ENCODE measurements at places on chromosomes 3 and 15.
A peak's percentile ranks its signal among the peaks of the same experiment; 100 is the strongest.

- no peak for DNase-seq
These were observed 21.3 kb downstream of the VGLL3 start for GRCh38 chr3:86969500-86970189.

DNA sequence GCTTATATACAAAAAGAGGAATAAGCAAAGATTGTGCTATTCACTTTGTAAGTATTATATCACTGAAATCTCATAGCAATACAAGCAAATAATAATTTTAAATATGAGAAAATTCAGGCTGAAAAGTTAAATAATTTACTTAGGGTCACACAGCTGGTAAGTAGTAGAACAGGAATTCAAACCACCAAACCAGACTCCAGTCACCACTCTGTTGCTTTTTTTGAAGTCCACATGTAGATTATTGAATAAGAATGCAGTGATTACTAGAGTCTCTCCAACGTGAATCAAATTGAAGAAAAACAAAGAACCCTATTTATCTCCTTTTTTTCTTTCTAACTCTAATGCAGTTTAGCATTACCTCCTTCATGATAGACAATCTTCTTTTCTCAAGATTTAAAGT, 15.9 kb downstream of the SPICE1 start:
- no peak for DNase-seq

DNA sequence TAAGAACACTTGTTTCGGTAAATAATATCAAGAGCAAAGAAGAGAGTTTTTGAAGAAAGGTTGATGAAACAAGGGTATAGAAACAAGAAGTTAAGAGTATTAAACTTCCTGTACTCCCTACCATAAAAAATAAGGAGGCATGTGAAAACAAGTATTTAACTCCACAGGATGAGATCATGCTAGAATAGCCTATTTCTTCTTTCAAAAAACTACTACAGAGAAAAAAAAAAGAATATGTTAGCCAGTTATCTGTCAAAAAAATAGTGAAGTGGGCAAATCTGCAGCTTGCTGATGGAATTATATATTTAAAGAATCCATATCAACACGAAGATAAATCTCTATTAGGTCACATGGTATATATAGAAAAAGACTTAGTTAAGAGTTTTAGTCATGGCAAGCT, 33.4 kb downstream of the SETD2 start:
- DNase-seq: no peak

DNA sequence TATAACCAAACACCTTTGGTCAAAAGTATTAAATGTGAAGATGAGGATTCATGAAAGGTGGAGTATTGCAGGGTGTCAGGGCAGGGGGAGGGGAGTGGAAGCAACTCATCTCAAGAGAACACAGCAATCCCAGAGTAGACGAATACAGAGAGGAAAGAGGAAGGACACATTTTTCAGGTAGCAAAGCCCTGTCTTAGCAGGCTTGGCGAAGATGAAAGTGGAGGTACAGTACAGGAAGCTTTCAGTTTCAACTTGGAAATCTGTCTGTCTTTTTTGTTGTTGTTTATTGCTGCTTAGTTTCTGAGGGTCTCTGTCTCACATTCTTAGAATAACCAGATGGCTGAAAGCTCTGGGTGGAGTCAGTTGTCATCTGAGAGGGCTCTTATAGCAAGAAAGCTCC, 80.8 kb upstream of the GPR149 start:
- no peak for DNase-seq

- no peak for DNase-seq
These were observed 34.2 kb upstream of the MTMR14 start for GRCh38 chr3:9615003-9615628.

DNA sequence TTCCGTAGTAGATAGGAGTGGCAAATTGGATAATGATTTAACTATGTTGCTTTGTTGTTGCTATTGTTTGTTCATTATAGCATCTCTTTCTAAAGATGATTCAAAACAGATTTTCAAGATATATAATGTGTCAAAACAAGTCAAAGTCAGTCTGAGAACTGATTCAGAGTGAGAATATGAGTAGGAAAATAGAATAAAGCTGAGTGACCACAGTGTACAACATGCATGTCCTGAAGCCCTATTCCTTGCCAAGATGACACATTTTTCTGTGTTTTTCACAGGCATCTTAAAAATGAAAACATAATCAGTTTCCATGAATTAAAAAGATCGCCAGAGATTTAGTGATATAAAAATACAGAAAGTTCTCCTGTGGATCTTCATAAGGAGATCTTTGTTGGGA, 57.0 kb upstream of the THRB start:
- DNase-seq: no peak

- no peak for DNase-seq
These were observed 14.1 kb downstream of the TEX264 start for GRCh38 chr3:51684971-51685751.

GRCh38 chr15:96035635-96036034, 294.9 kb upstream of the NR2F2 start:
- no peak for DNase-seq

- DNase-seq: no peak
These were observed 722.0 kb upstream of the CFAP20DC start for GRCh38 chr3:59771768-59772181.

DNA sequence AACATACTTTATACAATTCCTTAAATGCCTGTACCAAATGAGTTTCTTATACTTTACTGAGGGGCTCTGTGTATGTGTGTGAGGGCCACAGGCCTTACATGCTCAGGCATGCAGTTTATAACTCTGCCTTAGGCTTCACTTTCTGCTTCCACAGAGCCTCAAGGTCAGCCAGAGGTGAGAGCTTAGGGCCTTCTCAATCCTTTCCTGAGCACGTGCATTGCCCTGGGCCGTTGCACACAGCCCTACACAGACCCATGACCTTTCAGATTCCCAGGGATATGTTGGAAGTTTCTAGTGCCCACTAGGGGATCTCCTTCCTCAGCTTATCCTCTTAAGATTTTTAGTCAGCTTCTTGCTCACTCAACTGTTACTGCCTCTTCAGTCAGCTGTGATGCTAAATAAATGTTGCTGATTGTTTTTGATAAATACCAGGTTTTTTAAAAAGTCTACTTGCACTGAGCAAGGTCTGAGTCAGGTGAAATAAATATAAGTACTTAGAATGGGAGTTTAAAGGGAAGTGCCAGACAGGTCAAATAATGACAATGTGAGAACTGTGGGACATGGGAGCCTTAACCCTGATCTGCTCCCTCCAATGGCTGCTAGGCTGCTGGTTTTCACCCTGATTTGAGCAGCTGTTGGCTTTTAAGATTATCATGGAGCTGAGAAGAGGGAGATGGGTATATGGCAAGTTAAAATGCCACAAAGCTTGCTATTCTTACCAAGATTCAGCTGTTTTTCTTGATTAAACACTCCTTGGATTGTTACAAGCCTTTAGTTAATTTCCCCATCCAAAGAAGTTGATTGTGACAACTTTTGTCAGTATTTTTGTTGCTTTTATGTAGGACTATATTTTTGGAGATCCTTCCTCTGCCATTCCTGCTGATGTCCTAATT, 169.5 kb downstream of the PLD1 start:
- DNase-seq: no peak

- DNase-seq: no peak
These were observed 139.0 kb downstream of the FAM43A start for GRCh38 chr3:194824701-194825111.

GRCh38 chr3:183515968-183516851, 39.3 kb downstream of the KLHL6 start:
- peak; percentile 81 for DNase-seq

DNA sequence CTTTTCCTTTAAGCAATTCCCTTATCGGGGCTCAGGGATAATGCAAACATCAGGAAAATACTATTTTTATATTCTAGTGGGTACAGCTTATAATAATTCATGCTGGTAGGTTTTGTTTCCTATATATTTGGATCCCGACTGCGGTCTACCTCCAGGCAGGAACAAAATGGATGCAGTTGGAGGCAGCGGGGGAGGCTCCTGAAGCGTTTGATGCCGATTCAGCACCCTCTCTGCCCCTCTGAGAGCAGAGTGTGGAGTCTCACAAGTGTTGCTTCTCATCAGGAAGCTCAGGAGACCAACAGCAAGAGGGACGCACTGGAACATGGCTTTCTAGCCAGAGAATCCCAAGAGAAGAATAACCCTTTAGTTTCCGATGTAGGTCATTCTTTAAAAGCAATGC, 104.9 kb downstream of the RORA start:
- DNase-seq: no peak

DNA sequence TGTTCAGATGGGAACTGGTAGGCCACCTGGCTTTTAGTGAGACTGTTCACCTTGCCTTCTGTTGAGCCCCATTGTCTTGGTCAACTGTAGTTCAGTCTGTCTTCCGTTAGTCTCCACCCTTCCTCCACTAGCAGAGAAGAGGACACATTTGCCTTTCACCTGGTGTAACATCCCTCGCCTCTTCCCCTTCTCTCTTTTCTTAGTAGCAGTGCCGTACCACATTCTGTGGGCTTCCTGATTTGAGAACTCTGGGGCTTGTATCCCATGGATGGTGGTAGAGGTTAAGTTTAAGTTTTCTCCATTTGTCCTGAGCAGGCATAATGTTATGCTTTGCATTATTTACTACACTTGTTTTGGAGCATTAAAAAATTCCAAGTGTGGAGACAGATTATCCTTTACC, 49.3 kb downstream of the RAB7A start:
- DNase-seq: no peak

GRCh38 chr3:177994976-177995375, 541.3 kb upstream of the KCNMB2 start:
- no peak for DNase-seq

DNA sequence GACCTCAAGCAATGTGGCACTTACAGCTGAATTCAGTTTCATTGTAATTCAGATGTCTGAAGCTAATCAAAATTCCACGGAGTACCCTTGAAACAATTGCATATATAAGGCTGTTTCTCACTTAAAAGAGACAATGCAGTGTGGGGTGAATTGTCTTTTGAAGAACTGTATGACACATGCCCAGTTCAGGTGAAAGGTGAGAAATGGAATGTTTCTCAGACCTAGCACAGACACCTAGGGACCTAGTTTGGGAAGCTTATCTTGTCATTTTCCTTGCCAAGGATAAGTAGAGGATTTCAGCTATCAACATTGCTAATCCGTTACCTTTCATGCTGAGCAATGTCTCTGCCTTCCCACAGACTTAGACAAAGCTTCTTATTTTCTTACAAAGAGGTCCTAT, 36.3 kb downstream of the MBNL1 start:
- DNase-seq: no peak

DNA sequence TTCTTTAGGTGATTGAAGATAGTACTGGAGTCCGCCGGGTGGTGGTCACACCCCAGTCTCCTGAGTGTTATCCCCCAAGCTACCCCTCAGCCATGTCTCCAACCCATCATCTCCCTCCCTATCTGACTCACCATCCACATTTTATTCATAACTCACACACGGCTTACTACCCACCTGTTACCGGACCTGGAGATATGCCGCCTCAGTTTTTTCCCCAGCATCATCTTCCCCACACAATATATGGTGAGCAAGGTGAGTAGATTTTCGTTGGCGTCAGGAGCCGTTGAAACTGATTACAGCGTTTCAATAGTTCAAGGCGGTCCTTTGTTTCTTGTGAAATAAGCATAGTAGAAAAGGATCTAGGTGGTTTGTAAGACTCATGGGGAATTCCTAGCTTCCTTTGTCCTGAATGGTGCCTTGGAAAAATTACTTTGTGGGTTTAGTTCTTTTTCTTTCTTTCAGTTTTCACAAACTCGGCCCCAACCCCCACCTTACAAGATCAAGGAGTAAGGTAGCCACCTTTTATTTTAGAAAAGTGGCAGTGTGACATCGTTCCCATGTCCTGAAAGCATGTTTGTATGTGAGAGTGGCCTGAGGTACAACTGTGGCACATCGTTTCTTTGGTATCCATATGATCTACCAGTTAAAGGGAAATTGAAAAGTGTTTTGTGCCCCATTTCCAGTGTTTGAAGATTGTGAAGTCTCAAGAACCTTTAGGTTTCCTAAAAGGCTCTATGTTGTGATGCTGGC, 200.6 kb downstream of the GHSR start:
- DNase-seq: no peak

GRCh38 chr3:183330881-183331280, 77.8 kb downstream of the B3GNT5 start:
- DNase-seq: no peak

DNA sequence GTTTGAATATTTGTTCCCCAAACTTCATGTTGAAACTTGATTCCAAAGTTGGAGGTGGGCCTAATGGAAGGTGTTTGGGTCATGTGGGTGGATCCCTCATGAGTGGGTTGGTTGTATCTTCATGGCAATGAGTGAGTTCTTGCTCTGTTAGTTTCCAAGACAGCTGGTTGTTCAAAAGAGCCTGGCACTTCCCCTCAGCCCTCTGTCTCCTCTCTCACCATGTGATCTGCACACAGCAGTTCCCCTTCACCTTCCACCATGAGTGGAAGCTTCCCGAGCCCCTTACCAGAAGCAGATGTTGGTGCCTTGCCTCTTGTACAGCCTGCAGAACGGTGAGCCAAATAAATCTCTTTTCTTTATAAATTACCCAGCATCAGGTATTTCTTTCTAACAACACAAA, 327.1 kb upstream of the SLCO3A1 start:
- DNase-seq: no peak

DNA sequence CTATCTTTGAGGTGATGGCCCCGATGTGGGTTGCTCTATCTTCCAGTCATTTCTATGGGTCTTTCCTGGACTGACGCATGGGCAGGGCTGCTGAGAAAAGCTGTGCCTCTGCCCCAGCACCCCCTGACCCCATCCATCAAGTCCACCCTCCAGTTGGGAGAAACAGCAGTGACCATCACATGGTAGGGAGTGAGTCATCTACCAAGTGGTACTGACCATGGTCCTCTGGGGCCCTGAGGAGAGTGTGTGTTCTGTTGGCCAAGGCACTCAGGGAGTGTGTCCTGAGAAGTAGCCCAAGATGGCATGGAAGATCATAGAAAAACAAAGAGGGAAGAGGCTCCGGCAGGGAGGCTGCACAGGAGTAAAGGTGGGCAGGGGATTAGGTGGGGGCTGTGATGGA, 1.6 kb upstream of the DNAH1 start:
- DNase-seq: no peak

DNA sequence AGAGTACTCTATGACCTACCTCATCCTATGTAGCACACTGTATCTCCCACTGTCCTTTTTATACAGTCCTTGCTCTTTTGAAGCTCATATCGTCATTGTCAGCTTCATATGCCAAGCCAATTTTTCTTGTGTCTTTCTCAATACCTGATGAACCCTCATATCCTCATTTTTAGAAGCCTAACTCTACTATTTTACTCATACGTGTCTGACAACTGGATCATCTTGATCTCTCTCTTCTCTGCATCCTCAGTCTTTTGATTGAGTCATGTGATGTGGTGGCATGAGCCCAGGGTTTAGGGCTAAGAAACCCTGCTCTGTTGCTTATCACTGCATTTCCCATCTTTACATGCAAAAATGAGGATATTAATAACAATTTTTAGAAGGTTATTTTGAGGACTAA, 352.0 kb downstream of the LPP start:
- no peak for DNase-seq

DNA sequence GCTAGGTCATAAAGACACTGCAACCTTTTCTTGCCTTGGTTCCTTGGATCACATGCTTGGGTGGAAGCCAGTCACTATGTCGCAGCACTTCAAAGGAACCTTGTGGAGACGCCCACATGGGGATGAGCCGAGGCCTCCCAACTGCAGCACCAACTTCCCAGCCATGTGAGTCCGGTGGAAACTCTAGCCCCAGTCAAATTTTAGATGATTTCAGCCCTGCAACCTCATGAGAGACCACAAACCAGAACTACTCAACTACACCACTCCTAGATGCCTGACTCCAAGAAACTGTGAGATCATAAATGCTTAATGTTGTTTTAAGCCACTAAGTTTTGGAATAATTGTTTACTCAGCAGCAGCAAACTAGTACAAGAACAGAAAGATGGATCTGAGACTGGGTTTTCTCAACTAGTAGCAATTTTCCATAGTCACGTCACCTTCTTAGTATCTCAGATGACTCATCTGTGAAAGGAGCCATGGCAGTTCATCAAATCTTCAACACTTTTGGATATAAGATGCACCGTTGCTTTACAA, 86.5 kb downstream of the MB21D2 start:
- DNase-seq: no peak
